ENCODE measurements at places on chromosomes 1 and 21.
A peak's percentile ranks its signal among the peaks of the same experiment; 100 is the strongest.

GRCh38 chr1:178126741-178127185 lies 32.9 kb downstream of the RASAL2 start:
- peak; percentile 51 for DNase-seq

GRCh38 chr21:21002153-21002552 lies 3.9 kb downstream of the NCAM2 start:
- no peak for DNase-seq

GRCh38 chr1:34851431-34852105 lies 8.0 kb downstream of the SMIM12 start:
- DNase-seq = no peak

- DNase-seq = no peak
Observed at GRCh38 chr1:147560765-147561471, 19.6 kb downstream of the BCL9 start.

- no peak for DNase-seq
Observed at GRCh38 chr1:160659566-160659965, 12.7 kb upstream of the SLAMF1 start.

- no peak for DNase-seq
Observed at GRCh38 chr1:107019166-107019565, 37.3 kb upstream of the PRMT6 start.

DNA sequence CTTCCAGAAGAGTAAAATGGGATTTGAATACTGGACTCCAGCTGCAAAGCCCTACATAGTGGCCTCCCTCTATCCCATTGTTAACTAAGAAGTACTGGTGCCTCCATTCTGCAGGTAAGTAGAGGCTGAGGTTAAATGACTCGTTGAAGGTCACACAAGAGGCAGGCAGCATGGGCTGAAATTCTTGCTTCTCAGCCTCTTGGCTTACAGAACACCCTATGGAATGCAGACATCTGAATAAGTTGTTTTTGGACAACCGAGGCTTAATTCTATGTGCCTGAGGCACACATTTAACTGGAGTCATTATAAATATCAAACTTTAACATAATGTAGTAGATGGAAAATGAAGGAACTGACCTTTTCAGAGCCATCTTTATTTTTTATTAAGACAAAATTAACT lies 5.7 kb downstream of the DNAJC11 start:
- no peak for DNase-seq

- no peak for DNase-seq
Observed at GRCh38 chr1:201226178-201226514, 35.5 kb downstream of the IGFN1 start.

DNA sequence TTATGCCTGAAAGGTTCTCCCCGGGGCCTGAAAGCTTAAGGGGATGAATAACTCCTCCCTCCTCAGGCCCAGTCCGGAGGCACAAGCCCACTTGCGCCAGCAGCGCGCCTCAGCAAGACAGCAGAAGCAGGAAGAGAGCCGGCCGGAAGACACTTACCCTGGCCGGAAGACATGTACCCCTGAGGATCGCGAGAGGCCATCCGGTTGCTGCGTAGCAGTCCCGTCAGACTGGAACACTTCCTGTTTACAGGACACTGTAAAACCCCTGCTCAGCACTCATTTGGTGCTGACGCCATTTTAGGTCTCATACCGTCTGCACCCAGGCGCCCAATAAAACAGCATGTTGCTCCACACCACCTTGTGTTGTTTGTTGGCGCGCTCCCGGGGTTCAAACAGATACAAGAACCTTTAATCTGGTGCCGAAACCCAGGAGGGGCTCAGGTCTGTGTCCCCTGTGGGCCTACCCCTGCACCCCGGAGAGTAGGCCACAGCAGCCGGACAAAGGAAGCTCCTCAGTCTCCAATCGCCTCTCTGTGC lies 30.3 kb downstream of the VN1R5 start:
- DNase-seq = no peak

DNA sequence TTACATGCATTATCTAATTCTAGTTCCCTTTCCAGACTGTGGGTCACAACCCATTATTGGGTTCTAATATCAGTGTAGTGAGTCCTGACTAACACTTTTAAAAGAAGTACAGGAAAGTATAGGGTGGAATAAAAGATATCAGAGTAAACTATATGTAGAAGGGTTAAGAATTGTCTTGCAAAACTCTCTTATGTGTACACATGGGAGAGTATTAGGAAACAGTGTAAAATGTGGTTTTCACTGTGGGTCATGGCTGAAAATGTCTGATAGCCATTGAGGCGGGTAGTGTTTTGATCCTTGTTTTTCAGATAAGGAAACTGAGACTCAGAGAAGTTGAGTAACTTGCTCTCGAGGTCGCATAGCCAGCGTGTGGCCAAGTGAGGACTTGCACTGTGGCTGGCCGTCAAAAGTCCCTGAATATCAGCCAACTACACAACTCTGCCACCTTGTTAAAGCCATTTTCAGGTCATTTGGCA lies 18.5 kb upstream of the MTARC1 start:
- DNase-seq = peak; percentile 66

GRCh38 chr1:182192215-182192614 lies 130.7 kb upstream of the ZNF648 start:
- no peak for DNase-seq

DNA sequence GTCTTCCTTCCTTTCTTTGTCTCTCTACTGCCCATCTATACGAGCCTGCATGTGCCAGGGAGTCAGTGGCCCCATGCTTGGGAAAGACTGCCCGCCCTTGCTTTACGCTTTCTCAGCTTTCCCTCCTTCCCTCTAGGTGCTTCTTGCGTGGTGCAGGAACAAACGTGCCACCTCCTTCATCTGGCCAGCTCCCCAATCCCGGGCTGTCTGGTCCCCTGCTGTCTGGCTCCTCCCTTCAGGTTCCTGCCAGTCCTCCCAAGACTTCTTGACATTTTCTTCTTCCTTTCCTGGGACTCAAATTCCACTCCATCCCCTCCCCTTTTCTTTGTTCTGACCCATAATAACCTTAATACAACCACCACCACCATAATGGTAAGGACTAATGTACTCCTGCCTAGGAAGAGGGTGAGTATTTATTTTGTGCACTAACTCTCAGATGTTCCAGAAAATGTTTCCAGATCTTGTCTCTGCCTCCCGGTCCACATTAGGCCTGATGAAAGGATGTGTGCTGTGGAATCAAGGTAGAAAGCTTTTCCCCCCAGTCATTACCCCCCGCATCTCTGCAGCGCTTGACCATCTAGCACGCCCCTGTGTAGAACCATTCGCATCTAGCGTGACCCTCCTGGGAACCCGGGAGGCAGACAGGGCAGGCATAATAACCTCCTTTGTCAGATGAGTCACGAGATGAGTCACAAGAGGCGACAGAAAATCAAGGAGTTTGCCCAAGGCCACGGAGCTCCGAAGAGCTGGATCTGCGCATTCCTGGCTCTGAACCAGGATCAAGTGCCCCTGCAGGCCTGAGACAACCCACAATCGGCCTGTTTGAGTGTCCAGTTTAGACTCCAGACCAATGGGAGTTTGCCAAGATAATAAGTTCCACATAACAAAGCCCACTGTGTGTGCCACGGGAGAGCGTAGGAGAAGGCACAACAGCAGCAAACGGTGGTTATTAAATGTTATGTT lies 60.1 kb upstream of the NEK2 start:
- peak; percentile 45 for DNase-seq

DNA sequence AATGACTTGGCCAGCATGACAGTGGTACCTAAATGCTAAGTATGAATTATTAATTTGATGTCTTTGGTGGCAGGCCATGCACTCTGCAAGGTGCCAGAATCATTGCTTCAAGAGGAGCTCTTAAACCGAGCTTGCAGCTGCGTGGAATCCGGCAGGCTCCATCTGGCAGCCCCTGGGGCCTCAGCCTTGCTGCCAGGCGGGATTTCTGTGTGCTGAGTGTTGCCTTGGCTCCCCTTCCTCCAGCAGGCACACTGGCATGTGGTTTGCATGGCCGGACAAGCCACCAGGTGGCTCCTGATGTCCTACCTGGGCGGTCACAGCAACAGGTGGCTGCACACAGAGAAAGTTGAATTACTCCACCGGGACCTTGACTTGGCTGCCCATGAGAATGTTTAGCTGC lies 155.4 kb downstream of the URB2 start:
- no peak for DNase-seq

GRCh38 chr1:112172294-112172882 lies 182.9 kb upstream of the KCND3 start:
- DNase-seq = peak; percentile 63

DNA sequence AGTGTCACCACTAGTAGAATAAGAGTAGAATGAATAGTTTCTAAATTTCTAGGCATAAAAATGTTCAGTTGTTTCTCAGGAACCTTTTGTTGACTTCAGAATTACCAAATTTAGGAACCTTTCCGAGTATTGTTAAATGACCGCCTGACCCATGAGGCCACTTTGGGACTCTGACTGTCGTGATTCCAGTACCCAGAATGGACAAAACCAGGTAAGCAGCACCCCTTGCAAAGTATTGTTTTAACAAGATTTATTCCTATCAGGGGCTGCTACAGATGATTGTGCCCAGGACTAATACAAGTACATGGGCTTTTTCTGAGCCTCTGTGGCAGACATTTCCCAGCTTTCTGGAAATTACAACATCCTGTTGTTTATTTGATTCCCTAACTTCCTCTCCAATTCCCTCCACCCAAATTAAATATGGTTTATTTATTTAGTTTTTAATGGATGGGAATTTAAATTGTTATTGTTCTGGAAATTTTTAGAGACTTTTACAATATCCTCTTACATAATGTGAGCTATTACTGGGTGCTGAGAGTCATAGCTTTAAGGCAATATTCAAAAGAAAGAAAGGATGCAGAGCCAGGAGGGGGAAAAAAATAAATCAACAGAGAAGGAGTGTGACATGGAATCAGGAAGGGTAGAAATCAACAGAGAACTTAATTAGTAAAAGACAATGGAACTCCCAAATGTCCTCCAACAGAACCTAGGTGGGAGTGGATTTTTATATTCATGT lies 37.4 kb upstream of the NTPCR start:
- no peak for DNase-seq

GRCh38 chr1:219350172-219350931 lies 176.7 kb downstream of the LYPLAL1 start:
- DNase-seq = no peak

GRCh38 chr21:40331804-40332203 lies 464.6 kb downstream of the PCP4 start:
- no peak for DNase-seq

GRCh38 chr1:11302366-11302765 lies 29.4 kb downstream of the UBIAD1 start:
- DNase-seq = no peak

DNA sequence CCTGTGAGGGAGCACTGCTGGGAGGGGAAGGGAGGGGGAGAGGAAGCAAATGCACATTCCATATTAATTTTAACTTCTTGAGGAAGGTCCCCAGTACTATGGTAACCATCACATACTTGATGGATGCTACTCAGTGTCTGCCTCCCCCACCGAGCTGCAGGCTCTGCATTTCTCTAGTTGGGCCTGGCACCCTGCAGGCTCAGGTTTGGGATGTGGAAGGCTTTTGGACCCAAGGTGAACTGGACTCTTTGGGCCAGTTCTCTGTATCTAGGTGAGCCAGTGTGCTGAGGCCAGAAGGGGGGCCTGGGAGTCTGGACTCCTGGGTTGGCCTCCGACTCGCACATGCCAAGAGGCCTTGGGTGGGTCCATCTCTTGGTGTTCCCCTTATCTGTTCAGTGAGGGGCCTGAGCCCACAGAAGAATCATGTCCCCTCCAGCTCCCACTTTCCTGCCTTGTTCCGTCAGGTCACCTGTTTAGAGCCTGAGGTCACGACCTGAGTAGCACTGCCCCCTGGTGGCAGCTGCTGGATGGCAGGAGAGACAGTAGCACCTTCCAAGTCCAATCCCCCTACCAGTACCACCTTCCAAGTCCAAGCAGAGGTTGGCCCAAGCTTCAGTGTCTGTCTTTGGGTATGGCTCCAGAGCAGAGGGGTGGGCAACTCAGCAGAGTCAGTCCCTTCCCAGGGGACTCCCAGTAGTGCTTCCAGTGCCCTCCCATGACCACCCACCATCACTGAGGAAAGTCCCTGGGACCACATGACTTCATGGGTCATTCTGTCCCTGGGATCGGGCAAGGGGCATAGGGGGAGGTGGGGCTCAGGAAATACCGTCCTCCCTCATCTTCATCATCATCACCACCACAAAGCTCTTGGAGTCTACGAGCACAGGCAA lies 241.8 kb downstream of the TRABD2B start:
- peak; percentile 51 for DNase-seq

DNA sequence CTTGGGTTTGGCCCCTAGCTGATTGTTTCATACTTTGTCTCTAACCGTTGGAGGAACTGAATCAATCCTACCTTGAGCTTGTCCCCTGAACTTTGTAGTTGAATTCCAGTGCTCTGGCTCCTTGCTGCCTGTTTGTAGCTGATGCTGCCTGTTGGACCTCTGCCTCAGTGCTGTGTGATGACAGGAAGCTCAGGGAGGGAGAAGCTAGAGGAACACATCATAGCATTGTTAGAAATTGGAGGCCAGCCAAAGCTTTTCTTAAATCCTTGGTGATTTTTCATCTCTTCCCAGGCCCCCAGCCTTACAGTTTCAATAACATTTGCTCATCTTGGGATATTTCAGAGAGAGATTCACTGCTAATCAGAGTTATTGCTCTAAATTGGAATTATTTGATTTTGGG lies 34.0 kb downstream of the MACF1 start:
- no peak for DNase-seq

DNA sequence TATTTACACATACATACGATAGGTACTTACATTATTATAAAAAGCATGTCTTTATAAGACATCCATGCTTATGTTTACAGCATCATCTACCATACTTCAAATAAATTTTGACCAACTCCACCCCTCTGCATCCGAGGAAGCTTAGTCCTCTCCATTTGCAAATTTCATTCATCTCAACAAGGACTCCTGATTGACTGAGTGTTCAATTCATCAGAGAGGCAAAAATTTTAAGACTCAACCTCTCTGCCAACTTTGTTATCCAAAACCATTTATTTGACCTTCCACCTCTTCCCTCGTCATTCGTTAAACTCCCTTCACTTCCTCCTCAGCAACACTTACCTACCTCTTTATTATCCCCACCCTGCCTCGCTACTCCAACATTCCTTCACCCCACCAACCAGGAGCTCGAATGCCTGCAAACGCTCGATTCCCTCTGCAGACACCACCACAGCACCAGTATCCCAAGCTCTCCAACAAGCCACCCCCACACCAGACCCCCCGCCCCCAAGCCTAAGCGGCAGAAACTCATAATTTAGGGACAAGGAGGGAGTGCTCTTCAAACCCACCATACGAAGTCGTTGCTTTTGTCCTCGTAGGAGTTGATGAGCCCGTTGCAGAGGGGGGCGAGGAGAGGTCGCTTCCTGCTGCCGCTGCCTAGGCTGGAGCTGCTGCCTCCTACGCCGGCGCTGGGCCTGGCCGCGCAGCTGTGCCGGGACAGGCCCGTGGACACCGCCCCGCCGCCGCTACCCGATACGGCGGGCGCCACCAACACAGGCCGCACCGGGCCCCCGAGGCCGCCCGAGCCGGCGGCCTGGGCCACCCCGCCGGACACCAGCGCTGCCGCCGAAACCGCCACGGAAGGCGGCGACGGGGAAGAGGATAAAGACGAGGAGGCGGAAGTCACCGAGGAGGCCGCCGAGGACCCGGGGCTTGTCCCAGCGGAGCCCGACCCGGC lies 803 bp downstream of the COP1 start:
- DNase-seq = peak; percentile 65

GRCh38 chr1:72075425-72075824 lies 206.9 kb downstream of the NEGR1 start:
- no peak for DNase-seq

- no peak for DNase-seq
Observed at GRCh38 chr1:81308191-81308590, 492.5 kb upstream of the ADGRL2 start.

All from NB4 (cell line).